Thymus (tissue), 14 donors: ENCODE measurements at places on chromosomes 1 and 21. TPM values are rescaled to one million over a fixed set of nuclear protein-coding genes. Genes with fewer than 3 reads are reported as not detected.
A peak's percentile ranks its signal among the peaks of the same experiment; 100 is the strongest.

- DNase-seq, result no peak
Measured at GRCh38 chr1:229114315-229114714, 156.6 kb upstream of the RAB4A start.

GRCh38 chr1:59526240-59526639 is 229.3 kb downstream of the FGGY start:
- no peak for DNase-seq

DNA sequence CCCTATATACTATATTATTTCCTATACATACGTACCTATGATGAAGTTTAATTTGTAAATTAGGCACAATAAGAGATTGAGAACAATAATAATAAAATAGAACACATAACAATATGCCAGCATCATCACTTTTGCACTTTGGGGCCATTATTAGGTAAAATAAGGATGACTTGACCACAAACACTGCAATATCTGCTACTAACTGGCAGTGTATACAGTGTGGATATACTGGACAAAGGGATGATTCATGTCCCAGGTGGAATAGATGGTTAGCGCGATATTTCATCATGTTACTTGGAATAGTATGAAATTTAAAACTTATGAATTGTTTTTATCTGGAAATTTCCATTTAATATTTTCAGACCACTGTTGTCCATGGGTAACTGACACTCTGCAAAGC is 35.4 kb upstream of the TXLNA start:
- DNase-seq, result no peak

GRCh38 chr1:35702508-35702907 is 16.2 kb downstream of the C1orf216 start:
- DNase-seq, result no peak

- no peak for DNase-seq
Measured at GRCh38 chr1:242828199-242828598, 303.7 kb upstream of the PLD5 start.

DNA sequence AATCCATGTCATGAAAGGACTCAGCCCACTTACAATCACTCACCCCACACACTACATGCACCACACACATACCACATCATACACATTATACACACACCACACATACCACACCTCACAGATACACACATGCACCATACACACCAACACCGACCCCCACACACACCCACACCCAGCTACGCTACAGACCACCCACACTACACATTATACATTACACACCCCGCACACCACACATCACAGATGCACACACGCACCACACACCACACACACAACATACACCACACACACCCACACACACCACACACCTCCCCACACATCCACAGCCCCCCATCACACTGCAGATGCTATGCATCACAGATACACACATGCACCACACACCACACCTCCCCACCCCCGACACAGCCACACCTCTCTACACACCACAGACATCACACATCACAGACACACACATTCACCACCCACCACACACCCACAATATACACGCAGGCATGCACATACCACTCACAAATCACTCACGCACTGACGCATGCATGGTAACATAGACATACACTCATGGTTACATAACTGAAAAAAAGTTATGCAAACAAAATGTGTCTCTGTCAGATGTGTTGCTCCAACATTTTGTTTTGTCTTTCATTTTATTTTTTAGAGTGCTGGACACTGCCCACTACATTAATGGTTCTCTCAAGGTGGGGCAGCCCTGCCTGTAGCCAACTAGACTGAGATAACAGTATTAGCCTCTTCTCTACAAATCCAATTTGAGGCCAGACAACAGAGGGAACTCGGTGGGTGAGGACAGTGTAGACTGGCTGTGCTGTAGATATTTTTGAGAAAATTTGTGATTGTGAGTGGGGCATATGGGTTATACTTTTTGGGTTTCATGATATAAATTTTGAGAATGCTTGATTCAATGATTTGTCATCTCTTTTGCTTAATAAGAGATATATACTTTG is 15.2 kb upstream of the PGBD2 start:
- no peak for DNase-seq

DNA sequence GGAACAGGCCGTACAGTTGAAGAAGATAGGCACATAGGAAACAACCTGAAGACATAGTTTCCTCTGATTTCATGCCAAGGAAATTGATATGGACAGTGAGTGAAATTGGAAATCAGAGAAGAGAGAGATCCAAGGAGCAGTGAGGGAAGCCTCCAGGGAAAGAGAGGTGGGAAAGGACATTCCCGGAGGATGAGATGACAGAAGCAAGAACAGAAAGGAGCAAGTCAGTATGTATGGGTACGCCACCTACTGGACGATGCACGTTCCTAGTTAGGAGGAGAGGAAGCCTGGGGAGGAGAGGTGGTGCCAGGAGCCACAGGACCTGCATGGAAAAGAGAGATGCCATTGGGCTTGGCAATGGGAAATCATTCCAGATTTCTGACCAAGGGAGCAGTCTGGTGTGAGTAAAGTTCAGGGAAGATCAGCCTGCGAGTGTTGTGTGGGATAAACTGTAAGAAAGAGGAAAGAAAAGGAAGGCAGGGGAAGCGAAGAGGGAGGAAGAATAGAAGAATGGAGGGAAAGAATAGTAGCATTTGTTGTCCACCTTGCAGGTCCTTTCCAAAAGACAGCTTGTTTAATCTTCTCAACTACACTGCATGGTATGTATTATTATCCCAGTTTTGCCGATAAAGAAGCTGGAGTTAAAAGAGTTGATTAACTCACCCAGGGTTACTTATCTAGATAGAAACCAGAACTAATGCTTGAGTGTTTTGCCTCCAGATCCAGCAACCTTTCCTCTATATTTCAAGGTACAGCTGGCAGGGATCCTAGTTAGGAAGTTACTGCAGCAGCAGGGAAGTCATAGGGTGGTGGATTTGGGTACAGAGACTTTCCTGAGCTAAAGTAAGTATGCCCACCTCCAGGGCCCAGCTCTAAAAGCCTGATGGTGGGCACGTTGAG is 27.4 kb downstream of the C1orf116 start:
- peak; percentile 19 for DNase-seq

- no peak for DNase-seq
Measured at GRCh38 chr1:19936061-19936750, 12.8 kb upstream of the PLA2G2E start.

DNA sequence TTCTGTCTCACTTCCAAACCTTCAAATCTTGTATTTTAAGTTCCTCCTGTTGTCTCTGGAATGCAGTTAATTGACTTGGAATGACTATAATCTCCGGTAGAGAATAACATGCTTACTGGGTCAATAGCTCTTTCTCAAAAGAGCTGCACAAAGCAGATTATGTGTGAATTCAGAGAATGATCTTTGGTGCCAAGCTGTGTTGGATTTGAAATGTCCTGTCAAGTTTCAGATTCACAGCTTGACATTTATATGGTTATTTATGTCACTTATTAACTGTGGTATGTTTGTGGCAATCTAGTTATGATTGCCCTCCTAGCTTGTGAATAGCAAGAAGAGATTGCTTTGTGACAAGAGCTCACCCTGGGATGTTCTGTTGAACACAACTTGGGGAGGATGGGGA is 128.3 kb upstream of the KCNE2 start:
- DNase-seq, result no peak

DNA sequence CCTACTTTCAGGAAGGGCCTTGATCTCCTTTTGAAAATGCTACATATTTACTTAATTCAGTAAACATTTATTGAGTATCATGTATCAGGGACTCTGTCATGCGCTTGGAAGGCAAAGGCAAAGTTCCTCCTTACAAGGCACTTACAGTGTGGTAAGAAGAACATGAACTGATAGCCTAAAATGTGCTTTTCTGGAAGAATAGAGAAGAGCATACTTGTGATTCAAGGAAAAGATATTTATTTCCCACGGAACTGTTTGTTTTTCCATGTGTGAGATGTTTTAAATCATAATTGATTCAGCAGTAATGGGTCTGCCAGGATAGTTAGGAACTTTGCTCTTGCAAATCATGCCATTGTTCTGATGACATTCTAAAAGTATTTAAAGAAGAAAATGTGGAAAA is 110.1 kb upstream of the ZNHIT6 start:
- DNase-seq, result no peak

GRCh38 chr1:194537521-194537920 is 1351.1 kb upstream of the B3GALT2 start:
- no peak for DNase-seq

GRCh38 chr1:29749024-29749945 is 513.0 kb downstream of the PTPRU start:
- DNase-seq, result no peak

DNA sequence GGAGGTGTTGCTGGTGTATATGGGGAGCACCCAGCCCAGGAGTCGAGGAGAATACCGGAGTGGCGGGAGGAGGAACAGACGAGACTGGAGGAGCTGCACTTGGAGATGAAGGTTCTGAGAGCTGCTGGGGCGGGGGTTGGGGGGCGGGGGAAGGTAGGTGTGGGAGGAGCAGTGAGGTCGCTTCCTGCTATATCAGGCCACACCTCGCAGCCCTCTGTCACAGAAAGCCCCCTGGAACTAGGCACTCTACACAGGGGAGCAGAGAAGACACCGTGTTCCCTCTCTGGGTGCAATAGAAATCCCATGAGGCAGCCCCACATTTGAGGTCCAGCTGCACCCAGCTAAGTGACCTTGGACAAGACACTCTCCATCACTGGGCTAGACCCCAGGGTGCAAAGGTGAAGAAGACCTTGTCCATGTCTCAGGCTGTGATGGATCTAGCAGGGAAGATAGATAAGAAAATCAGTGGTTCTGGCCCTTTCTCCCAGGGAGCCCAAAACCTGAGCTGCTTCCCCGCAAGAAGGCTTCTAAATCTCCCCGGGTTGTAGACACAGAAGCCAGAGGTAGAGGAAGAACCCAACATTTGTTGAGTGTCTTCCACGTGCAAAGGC is 155.8 kb upstream of the EDN2 start:
- peak; percentile 53 for DNase-seq

DNA sequence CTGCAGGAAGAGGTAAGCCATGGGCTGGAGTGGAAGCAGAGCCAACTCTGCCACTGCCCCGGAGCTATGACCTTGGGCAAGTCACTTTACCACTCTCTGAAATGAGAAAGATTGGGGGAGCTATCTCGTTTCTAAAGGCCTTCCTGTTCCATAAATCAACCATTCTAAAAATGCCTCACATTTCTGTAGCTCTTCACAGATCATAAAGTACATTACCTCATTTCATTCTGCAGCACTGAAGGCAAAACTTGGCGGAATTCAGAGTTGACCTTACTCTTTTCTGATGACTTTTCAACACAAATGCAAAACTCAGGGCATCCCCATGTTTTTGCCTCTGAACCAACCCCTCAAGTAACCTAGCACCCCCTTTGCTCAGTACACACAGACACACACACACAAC is 404.0 kb upstream of the NFIA start:
- no peak for DNase-seq

GRCh38 chr1:59730759-59731478 is 83.8 kb upstream of the HOOK1 start:
- DNase-seq, result no peak

DNA sequence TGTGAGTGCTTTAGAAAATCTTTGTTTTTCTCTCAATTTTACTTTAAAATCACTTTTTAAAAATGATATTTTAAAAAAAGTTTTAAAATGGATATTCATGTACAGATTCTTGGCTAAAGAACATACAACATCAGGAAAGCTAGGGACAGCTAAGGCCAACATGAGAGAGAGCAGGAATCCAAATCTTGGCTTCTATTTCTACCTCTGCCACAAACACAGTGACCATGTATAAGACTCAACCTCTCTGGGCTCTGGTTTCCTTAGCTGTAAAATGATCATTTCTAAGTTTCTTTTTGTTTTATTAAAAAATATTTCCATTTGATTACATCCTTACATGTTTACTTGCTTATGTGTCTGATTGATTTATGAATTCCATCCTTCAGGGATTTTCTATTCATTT is 1.2 kb downstream of the VCAM1 start:
- DNase-seq, result no peak

DNA sequence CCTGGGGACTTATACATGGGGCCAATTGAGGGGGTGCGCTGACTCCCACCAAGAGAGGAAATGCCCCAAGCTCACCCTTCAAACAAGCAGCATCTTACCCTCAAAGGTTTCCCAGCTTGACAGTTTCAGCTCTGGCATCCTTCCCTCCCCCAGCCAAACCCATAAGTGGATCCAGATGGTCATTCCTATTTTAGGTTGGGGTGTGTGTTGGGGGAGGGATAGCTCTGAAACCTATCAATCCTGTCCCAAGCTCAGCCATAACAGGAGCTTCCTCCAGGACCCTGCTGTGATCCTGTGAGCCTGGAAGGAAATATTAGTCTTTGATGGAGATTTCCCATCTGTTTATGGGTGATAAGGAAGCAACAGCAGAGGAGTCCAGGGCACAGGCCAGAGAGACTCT is 3.4 kb upstream of the TMEM222 start:
- no peak for DNase-seq

- no peak for DNase-seq
Measured at GRCh38 chr1:174276087-174276486, 116.8 kb downstream of the RABGAP1L start.

DNA sequence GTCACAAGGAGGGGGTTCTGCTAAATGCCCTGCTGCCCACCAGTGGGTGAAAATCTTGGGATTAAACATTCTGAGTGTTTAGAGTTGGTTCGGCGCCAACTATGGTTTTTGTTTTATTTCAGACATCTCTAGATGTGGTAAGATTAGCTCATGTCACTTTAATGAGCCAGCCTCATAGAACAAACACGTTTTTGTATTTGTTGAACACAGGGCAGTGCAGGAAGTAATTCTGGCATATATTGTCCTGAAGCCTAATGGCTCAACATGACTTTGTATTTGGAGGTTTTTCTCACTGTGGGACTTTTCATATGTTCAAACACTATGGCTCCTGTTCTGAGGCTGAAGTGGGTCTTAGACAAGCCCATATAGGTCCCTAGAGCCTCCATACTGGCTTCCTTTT is 107.8 kb downstream of the NGF start:
- DNase-seq, result no peak

DNA sequence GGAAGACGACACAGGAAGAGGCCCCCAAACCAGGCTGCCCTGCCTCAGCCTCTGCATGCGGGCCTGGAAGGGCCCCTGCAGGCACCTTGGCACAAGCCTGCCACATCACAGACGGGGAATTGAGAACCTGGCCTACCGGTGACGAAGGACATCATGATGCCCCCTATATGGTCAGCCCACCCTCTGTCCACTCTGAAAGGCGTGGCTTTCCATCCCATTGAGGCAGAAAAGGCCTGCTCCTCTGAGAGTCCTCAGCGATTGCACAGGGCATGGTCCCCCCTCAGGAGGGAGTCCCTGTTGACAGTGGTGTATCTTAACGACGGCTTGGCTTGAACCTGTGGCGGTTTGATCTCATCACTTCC is 11.4 kb downstream of the KRTAP10-1 start:
- no peak for DNase-seq

GRCh38 chr1:226029093-226029496 is 30.0 kb upstream of the SDE2 start:
- no peak for DNase-seq

Gene EDN2
- 0.14 TPM for total RNA-seq

Gene CR1L
- total RNA-seq, result 0.85 TPM

Gene DNAH14
- total RNA-seq, result 31.9 TPM

Gene ALX3
- total RNA-seq, result 0.14 TPM

Gene RTCA
- 29.5 TPM for total RNA-seq
